Mesenchymal stem cell (in vitro differentiated cells and primary cell): ENCODE measurements at places on chromosomes 3 and 15.

- no peak for DNase-seq
- no peaks in the 10 kb centered on the region for H3K27me3 ChIP-seq
- H3K4me3 ChIP-seq: no peak overlapping the region
- H3K36me3 ChIP-seq: no peaks in the 10 kb centered on the region
- H3K27ac ChIP-seq: no peak overlapping the region
- H3K4me1 ChIP-seq: no peaks in the 10 kb centered on the region
These were observed 526.7 kb upstream of the NAALADL2 start for GRCh38 chr3:174332391-174332790.

GRCh38 chr3:69729147-69729919 is 9.9 kb upstream of the MITF start:
- H3K4me1 ChIP-seq: no peaks in the 10 kb centered on the region
- H3K4me3 ChIP-seq: no peak overlapping the region
- no peaks in the 10 kb centered on the region for H3K36me3 ChIP-seq
- H3K27me3 ChIP-seq: peaks cover under 1% of the 10 kb centered on the region

DNA sequence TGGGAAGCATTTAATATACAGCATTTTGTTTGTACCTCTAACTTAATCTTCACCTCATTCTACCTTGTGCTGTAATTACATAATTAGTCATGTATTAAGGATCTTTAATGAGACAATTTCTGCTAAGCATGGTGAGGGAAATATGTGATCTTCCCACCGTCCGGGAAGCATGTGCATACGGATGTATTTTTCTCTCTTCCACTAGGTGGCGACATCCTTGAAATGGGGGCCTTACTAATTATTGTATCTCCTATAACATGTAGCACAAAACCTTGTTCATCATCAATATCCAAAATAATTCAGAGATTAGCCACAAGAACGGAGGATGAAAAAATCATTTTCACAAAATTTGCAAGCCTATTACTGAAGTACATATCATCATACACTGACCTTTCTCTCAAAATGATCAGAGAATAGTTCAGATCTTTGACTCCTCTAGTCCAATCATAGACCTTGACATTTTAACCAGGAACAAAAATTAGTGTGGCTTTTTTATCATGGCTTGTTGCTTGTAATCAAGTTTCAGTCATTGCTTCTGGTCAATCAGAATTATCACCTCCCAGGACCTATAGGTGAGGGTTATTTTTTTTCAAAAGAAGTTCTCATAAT is 148.9 kb upstream of the GBE1 start:
- H3K4me1 ChIP-seq: no peaks in the 10 kb centered on the region
- no peak overlapping the region for H3K27ac ChIP-seq
- DNase-seq: peak; percentile 40
- H3K27me3 ChIP-seq: no peaks in the 10 kb centered on the region
- H3K4me3 ChIP-seq: no peak overlapping the region

DNA sequence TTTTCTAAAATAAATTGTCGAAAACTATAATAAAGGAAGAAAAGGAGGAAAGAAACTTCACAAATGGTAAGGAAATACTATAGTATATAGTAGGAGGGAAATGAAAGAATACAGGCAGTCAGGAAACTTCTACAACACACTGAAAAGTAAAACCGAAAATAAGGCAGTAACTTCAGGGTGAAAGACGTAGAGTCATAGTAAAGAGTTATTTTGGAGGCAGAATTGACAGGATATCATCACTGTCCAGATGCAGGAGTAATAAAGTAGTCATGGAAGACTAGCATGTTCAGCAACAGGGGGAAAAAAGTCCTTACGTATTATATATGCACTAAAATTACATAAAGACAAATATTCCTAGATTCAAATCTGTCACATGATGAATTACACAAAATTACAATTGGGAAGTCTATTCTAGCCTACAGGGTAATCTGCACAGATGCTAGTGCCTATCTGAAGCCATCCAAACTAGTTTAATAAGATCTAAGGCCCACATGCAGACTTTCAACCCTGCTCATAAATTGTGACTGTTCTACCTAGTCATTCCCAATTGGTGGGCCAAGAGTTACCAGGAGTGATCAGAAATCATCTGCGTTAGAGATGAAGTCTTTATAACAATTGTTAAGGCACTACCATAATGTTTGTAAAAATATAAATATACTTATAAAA is 14.0 kb downstream of the VPS13C start:
- no peaks in the 10 kb centered on the region for H3K27me3 ChIP-seq
- no peak for DNase-seq
- no peak overlapping the region for H3K27ac ChIP-seq
- H3K36me3 ChIP-seq: peaks cover 5% of the 10 kb centered on the region

GRCh38 chr3:134464689-134465365 is 21.0 kb downstream of the ANAPC13 start:
- peak overlapping the region; percentile 59 for H3K4me3 ChIP-seq
- DNase-seq: no peak
- H3K36me3 ChIP-seq: no peaks in the 10 kb centered on the region
- peaks cover 15% of the 10 kb centered on the region for H3K4me1 ChIP-seq

DNA sequence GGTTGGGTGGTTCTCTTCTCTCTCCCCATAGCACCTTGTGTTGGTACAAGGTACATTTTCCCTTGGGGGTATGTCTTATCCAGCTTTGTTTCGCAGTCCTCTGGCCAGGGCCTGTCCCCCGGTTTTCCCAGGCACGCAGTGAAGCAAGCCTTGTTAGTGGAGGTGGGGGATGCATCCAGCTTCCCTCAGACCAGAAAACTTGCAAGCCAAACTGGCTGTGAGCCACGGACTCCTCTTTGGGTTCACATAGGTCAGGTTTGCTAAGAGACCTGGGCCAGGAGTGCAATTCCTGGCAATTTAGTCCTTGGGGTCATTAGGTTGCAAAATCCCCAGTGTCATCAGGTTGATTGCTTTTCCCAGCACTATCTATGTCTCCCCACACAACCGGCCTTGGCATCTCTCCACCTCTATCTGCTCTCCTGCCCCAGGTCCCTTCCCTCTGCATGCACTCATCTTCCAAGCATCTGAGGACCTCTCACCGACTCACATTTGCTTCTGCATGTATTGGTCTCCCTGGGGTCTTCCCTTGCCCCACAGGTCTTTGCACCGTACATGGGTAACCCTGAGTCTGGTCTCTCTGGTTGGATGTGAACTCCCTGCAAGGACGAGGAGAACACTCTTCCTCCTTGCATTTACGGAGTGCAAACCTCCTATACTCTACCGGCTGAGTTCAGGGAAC is 34.2 kb downstream of the BCL2L10 start:
- peaks cover 6% of the 10 kb centered on the region for H3K4me1 ChIP-seq
- DNase-seq: no peak
- H3K36me3 ChIP-seq: no peaks in the 10 kb centered on the region
- no peak overlapping the region for H3K27ac ChIP-seq

- H3K27me3 ChIP-seq: no peaks in the 10 kb centered on the region
- H3K4me3 ChIP-seq: no peak overlapping the region
- DNase-seq: no peak
- H3K4me1 ChIP-seq: no peaks in the 10 kb centered on the region
- no peak overlapping the region for H3K27ac ChIP-seq
- peaks cover 27% of the 10 kb centered on the region for H3K36me3 ChIP-seq
These were observed 167.5 kb downstream of the SUCLG2 start for GRCh38 chr3:67486883-67487282.

- no peak overlapping the region for H3K4me3 ChIP-seq
- H3K27ac ChIP-seq: no peak overlapping the region
- no peak for DNase-seq
- no peaks in the 10 kb centered on the region for H3K27me3 ChIP-seq
- H3K36me3 ChIP-seq: no peaks in the 10 kb centered on the region
These were observed 10.4 kb upstream of the ATOSA start for GRCh38 chr15:52689562-52689961.

DNA sequence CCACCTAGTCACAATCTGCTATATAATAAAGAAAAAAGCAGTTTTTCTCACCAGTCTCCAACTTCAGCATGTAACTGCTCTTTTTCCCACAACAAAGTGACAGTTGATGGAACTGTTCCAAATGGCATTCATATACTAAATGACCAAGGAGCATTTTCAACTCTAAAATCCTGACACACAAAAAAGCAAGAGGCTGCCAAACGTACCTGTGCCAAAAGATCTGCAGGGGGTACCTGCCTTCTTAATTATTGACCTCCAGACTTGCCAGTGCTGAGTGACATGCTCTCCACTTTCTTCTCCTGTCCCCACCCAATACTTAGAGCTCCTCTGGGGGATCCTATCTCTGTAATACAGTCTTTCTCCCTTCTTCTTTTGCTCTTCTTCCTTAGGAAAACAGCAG is 18.0 kb downstream of the ZBED2 start:
- H3K36me3 ChIP-seq: no peaks in the 10 kb centered on the region
- H3K4me1 ChIP-seq: peaks cover 4% of the 10 kb centered on the region
- no peak for DNase-seq
- H3K27ac ChIP-seq: no peak overlapping the region

- H3K4me1 ChIP-seq: peaks cover 1% of the 10 kb centered on the region
- no peaks in the 10 kb centered on the region for H3K36me3 ChIP-seq
- H3K27me3 ChIP-seq: no peaks in the 10 kb centered on the region
- no peak overlapping the region for H3K4me3 ChIP-seq
These were observed 6.6 kb downstream of the HERC1 start for GRCh38 chr15:63827113-63827512.

- no peak overlapping the region for H3K4me3 ChIP-seq
- no peaks in the 10 kb centered on the region for H3K36me3 ChIP-seq
- no peaks in the 10 kb centered on the region for H3K27me3 ChIP-seq
These were observed 332.6 kb downstream of the PTPRG start for GRCh38 chr3:61893840-61894566.

GRCh38 chr3:126807795-126808194 is 103.8 kb downstream of the CHCHD6 start:
- no peak overlapping the region for H3K4me3 ChIP-seq
- no peak overlapping the region for H3K27ac ChIP-seq
- no peaks in the 10 kb centered on the region for H3K36me3 ChIP-seq

- no peak overlapping the region for H3K4me3 ChIP-seq
- DNase-seq: no peak
- peaks cover 57% of the 10 kb centered on the region for H3K27me3 ChIP-seq
- H3K36me3 ChIP-seq: no peaks in the 10 kb centered on the region
- no peak overlapping the region for H3K27ac ChIP-seq
These were observed 77.9 kb downstream of the RPN1 start for GRCh38 chr3:128572644-128573105.

GRCh38 chr3:124557-125179 is 71.9 kb upstream of the CHL1 start:
- no peaks in the 10 kb centered on the region for H3K4me1 ChIP-seq
- H3K36me3 ChIP-seq: no peaks in the 10 kb centered on the region
- no peak overlapping the region for H3K27ac ChIP-seq
- H3K27me3 ChIP-seq: no peaks in the 10 kb centered on the region
- no peak for DNase-seq

- H3K36me3 ChIP-seq: peaks cover 8% of the 10 kb centered on the region
- H3K27me3 ChIP-seq: no peaks in the 10 kb centered on the region
- H3K4me3 ChIP-seq: no peak overlapping the region
These were observed 294.8 kb downstream of the PLCL2 start for GRCh38 chr3:17179381-17180205.

GRCh38 chr3:162328649-162329048 is 832.0 kb downstream of the OTOL1 start:
- no peaks in the 10 kb centered on the region for H3K4me1 ChIP-seq
- DNase-seq: no peak
- H3K27me3 ChIP-seq: no peaks in the 10 kb centered on the region
- no peak overlapping the region for H3K27ac ChIP-seq

GRCh38 chr15:92749216-92749615 is 93.6 kb upstream of the FAM174B start:
- H3K4me1 ChIP-seq: no peaks in the 10 kb centered on the region
- H3K27ac ChIP-seq: no peak overlapping the region
- DNase-seq: no peak

GRCh38 chr3:177257006-177257405 is 59.7 kb upstream of the TBL1XR1 start:
- no peak overlapping the region for H3K4me3 ChIP-seq
- no peaks in the 10 kb centered on the region for H3K27me3 ChIP-seq
- peaks cover 3% of the 10 kb centered on the region for H3K4me1 ChIP-seq
- H3K36me3 ChIP-seq: no peaks in the 10 kb centered on the region

DNA sequence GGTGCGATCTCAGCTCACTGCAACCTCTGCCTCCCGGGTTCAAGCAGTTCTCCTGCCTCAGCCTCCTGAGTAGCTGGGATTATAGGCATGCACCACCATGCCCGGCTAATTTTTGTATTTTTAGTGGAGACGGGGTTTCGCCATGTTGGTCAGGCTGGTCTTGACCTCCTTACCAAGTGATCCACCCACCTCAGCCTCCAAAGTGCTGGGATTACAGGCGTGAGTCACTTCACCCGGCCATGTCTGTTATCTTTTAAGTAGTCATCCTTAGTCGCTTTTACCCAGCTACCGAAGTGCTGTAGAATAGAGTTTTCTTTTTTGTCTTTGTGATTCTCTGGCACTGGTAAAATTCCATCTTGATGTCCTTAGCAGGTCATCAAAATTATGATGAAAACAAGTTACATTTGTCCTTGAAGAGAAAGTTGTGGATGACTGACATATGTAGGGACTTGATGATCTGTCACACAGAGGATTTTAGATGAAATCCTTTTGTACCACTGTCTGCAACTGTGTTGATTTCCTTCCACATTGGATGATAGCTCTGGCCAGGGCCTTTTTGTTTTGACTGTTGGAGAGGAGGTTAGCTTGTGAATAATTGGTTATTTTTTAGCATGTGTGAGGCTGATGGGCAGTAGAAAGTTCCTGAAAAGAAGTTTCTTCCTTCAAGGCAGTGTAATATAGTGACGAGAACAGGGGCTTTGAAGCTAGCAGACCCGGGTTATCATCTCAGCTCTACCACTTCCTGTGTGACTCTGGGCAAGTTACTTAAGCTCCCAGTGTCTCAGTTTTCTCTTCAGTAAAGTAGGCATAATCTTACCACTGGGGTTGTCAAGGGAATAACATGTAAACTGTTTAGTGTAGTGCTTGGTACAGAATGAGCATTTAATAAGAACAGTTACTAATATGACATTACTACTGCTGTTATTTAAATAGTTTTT is 18.8 kb downstream of the ATG7 start:
- peak overlapping the region; percentile 92 for H3K27ac ChIP-seq
- H3K36me3 ChIP-seq: no peaks in the 10 kb centered on the region
- no peaks in the 10 kb centered on the region for H3K27me3 ChIP-seq
- DNase-seq: peak; percentile 85
- H3K4me1 ChIP-seq: peaks cover 22% of the 10 kb centered on the region
- H3K4me3 ChIP-seq: no peak overlapping the region

DNA sequence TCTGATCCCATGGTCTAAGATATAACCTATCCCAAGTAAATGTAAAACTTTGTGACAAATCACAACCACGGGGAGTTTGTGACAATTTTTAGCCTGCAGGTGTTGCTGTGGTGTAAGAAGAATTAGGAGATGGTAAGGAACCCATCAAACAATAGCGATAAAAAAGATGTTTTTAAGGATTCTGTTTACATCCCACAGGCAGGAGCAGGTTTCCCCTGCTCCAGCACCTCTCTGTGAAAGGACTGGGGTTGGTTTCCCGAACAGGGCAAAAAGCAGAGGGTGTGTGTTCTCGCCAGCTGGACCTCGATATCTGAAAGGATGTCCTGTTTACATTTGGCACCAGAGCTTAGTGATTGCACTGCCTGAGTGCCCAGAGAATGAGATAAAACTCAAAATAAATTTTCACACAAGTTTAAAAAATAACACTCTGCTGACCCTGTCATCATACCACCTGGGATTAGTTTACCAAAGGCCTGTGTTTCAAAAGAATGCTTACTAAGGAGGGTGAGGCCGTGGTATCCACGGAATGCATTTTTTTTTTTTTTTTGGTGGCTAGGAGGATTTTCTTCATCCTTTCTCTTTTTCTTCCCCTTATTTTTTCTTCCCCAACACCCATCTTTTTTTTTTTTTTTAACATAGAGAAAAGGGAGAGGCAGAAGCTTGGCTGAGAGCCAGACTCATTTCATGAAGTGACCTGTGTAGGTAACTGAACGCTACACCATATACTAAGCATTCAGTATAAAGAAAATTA is 151.8 kb upstream of the DPH6 start:
- no peaks in the 10 kb centered on the region for H3K27me3 ChIP-seq
- peak overlapping the region; percentile 96 for H3K27ac ChIP-seq
- no peaks in the 10 kb centered on the region for H3K36me3 ChIP-seq
- peak; percentile 61 for DNase-seq
- H3K4me3 ChIP-seq: no peak overlapping the region
- H3K4me1 ChIP-seq: peaks cover 6% of the 10 kb centered on the region
